ENCODE measurements at places on chromosomes 13 and 19. TPM values are rescaled to one million over a fixed set of nuclear protein-coding genes. Genes with fewer than 3 reads are reported as not detected.

DNA sequence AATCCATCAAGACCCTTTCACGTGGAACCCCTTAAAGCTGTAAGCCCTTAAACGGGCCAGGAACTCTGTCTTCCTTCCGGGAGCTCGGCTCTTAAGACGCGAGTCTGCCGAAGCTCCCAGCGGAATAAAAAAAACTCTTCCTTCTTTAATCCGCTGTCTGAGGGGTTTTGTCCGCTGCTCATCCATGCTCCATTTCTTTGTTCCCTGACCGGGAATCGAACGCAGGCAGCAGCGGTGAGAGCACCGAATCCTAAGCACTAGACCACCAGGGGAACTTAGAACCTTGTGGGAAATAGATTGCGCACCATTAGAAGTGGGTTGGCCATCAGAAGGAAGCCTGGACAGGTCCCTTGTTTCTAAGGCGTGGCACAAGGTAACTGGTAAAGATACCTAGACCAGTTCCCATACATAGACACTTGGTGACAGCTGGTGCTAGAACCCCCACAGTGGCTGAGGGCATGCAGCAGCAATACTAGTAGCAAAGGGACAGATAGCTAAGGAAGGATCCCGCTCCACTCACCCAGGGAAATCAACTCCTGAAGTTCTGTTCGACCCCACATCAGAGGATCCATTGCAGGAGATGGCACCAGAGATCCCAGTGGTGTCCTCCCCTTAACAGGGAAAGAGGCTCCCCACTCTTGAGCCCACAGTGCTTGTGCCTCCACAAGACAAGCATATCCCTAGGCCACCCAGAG is 1.5 kb upstream of the RGCC start:
- no peaks in the 10 kb centered on the region for H3K36me3 ChIP-seq
- H3K4me1 ChIP-seq, result no peaks in the 10 kb centered on the region
- H3K27me3 ChIP-seq, result peaks cover 68% of the 10 kb centered on the region

GRCh38 chr13:27933580-27934328 is 14.0 kb downstream of the PDX1 start:
- no peak overlapping the region for H3K4me3 ChIP-seq
- no peak overlapping the region for H3K27ac ChIP-seq
- peaks cover 3% of the 10 kb centered on the region for H3K36me3 ChIP-seq
- no peaks in the 10 kb centered on the region for H3K4me1 ChIP-seq
- no peak for DNase-seq

DNA sequence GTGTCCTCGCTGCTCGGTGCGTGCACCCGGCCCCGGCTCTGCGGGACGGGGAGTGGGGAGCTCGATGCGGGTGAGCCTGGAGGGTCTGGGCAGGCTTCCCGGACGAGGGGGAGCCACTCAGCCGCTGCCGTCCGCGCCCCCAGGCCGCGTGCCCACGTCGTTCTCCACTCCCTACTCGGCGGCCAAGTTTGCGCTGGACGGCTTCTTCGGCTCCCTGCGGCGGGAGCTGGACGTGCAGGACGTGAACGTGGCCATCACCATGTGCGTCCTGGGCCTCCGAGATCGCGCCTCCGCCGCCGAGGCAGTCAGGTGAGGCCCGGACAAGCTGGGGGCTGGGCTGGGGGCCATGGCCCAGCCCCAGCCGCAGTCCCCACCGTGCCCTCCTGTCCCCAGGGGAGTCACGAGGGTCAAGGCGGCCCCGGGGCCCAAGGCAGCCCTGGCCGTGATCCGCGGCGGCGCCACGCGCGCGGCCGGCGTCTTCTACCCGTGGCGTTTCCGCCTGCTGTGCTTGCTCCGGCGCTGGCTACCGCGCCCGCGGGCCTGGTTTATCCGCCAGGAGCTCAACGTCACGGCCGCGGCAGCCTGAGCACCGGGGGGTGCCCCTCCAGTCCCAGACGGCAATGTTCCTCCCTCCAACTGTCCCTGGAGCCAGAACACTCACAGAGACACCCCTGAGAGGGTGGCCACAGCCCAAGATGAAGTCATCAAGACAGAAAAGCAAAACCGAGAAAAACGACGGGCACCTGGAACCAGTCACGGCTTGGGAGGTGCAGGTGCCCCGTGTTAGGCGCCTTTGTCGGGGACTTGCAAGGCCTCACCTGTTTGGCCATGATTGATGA is 2.5 kb upstream of the RPL36 start:
- peak overlapping the region; percentile 84 for H3K4me3 ChIP-seq
- DNase-seq, result no peak
- no peaks in the 10 kb centered on the region for H3K27me3 ChIP-seq
- H3K36me3 ChIP-seq, result peaks cover 6% of the 10 kb centered on the region
- H3K4me1 ChIP-seq, result peaks cover 5% of the 10 kb centered on the region

DNA sequence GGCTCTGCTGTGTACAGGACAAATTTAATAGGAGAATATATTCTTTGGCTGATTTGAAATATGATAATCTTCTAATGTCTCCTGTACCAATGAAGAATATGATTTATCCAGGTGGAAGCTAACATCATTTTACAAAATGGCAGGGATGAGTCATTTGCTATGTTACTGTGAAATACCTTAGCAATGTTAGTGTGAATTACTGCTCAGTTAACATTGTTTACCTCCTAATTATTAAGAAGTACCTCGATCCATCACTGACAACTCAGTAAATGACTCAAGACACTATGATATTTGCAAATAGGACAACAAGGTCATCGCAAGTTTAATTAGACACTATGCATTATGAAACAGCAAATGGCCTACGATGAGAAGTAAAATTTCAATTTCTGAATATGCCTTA is 309.1 kb upstream of the EDNRB start:
- no peak overlapping the region for H3K4me3 ChIP-seq
- no peak overlapping the region for H3K27ac ChIP-seq
- no peak for DNase-seq
- H3K36me3 ChIP-seq, result no peaks in the 10 kb centered on the region
- H3K4me1 ChIP-seq, result no peaks in the 10 kb centered on the region
- no peaks in the 10 kb centered on the region for H3K27me3 ChIP-seq

- H3K4me3 ChIP-seq, result no peak overlapping the region
- H3K27me3 ChIP-seq, result no peaks in the 10 kb centered on the region
- no peaks in the 10 kb centered on the region for H3K4me1 ChIP-seq
- H3K27ac ChIP-seq, result no peak overlapping the region
- no peak for DNase-seq
- H3K36me3 ChIP-seq, result no peaks in the 10 kb centered on the region
Measured at GRCh38 chr19:16739546-16739945, 19.9 kb downstream of the NWD1 start.

GRCh38 chr19:41595258-41595889 is 19.4 kb downstream of the CEACAM21 start:
- no peak overlapping the region for H3K27ac ChIP-seq
- H3K4me1 ChIP-seq, result no peaks in the 10 kb centered on the region
- no peaks in the 10 kb centered on the region for H3K36me3 ChIP-seq
- no peak for DNase-seq
- H3K27me3 ChIP-seq, result peaks cover 10% of the 10 kb centered on the region

DNA sequence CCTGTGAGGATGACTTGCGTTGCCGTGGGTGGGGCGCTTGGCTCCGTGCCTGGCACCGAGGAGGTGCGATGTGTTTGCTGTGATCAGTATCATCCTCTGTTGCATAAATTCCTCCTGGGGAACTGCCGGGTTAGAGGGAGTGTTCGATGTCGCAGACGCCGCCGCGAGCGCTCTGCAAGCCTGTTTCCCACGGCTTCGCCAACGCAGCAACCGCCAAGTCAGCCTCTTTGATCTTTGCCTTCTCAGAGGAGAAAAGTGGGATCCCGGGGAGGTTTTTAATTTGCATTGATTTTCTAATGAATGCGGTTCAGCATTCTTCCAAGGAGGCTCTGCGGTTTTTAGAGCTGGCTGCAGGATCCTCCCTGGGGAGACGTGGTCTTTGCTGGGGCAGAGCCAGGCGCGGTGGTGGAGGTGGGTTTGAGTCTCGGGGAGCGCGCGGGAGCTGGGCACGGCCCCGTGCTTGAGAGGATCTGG is 7.6 kb downstream of the GPR32 start:
- peaks cover 4% of the 10 kb centered on the region for H3K4me1 ChIP-seq
- no peaks in the 10 kb centered on the region for H3K36me3 ChIP-seq
- peaks cover 87% of the 10 kb centered on the region for H3K27me3 ChIP-seq
- no peak for DNase-seq
- H3K27ac ChIP-seq, result no peak overlapping the region

DNA sequence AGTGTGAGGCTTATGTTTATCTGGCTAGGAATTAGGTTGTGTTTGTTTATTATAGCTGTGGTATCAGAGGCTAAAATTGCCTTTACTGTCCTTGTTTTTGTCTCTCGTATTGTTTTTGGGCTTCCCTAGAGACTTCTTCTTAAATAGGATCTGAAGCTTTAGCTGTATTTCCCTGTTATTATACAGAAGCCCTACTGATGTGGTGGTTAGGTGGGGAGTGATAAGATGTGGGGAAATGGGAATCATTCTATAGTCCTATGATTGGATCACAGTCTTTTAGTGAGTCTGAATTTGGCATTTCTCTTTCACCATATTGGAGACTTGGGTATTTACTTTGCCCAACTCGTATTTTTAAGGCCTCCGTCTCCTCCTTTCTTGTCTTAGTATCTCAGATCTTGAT is 8.3 kb upstream of the KL start:
- H3K4me3 ChIP-seq, result no peak overlapping the region
- peaks cover under 1% of the 10 kb centered on the region for H3K27me3 ChIP-seq
- peaks cover 20% of the 10 kb centered on the region for H3K4me1 ChIP-seq
- H3K36me3 ChIP-seq, result no peaks in the 10 kb centered on the region
- H3K27ac ChIP-seq, result no peak overlapping the region

GRCh38 chr19:658059-658839 is 4.8 kb downstream of the RNF126 start:
- no peaks in the 10 kb centered on the region for H3K27me3 ChIP-seq
- no peak overlapping the region for H3K27ac ChIP-seq
- DNase-seq, result no peak
- H3K36me3 ChIP-seq, result no peaks in the 10 kb centered on the region
- peaks cover 17% of the 10 kb centered on the region for H3K4me1 ChIP-seq
- no peak overlapping the region for H3K4me3 ChIP-seq

DNA sequence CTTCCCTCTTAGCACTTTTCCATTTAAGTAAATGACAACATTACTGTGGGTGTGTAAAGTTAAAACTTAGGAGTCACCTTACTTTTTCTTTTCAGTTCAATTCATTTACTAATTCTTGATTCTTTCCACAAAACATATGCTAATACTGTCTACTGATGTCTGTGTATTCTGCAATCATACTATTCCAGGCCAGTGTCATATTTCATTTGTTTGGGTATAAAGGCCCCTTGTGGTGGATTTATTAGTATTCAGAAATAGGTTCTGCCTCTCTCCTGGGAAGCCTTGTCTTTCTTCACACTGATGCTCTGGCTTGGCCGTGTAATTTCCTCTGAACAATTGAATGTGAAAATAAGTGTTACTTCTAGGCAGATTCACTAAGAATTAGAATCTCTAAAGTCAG is 621.9 kb upstream of the SPRY2 start:
- H3K4me3 ChIP-seq, result no peak overlapping the region
- no peak overlapping the region for H3K27ac ChIP-seq
- DNase-seq, result no peak
- no peaks in the 10 kb centered on the region for H3K27me3 ChIP-seq
- no peaks in the 10 kb centered on the region for H3K4me1 ChIP-seq

GRCh38 chr13:94997126-94997525 is 284.8 kb upstream of the SOX21 start:
- no peaks in the 10 kb centered on the region for H3K4me1 ChIP-seq
- H3K36me3 ChIP-seq, result no peaks in the 10 kb centered on the region
- no peak overlapping the region for H3K27ac ChIP-seq
- peaks cover 10% of the 10 kb centered on the region for H3K27me3 ChIP-seq
- no peak for DNase-seq

GRCh38 chr19:12551060-12551832 is at the start of gene ZNF564:
Gene ZNF564, minus strand, starts transcription at chr19:12551482. Its CDS starts 150 bp downstream, at chr19:12551332.
- peak within 1 kb of the TSS; percentile 97 for H3K27ac ChIP-seq
- H3K4me3 ChIP-seq, result peak within 1 kb of the TSS; percentile 97
- DNase-seq, result peak; percentile 93
- peaks cover 4% of the 10 kb centered on the region for H3K27me3 ChIP-seq

DNA sequence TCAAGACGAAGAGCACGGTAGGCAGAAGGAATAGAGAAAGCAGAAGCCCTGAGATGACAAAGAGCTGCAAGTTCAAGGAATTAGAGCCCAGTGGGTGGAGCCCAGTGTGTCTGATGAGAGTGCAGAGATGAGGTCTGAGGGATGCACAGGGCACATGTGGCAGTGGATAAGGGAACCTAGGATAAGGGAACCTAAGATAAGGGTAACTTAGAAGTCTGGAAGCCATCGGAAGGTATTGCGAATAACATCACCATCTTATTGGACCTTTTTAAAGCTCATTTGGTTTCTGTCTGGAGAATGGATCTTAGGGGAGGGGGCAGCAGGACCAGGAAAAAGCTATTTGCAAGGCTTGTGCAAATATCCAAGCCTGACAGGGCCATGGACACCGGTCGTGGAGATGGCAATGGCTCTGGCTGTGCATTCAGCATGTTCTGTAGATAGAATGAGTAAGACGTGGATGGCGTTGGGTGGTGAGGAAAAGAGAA is 1.3 kb downstream of the FPR3 start:
- no peak overlapping the region for H3K27ac ChIP-seq
- H3K4me3 ChIP-seq, result no peak overlapping the region
- no peaks in the 10 kb centered on the region for H3K36me3 ChIP-seq
- no peaks in the 10 kb centered on the region for H3K27me3 ChIP-seq
- H3K4me1 ChIP-seq, result no peaks in the 10 kb centered on the region

- no peak for DNase-seq
- H3K4me3 ChIP-seq, result no peak overlapping the region
- no peaks in the 10 kb centered on the region for H3K4me1 ChIP-seq
- H3K27ac ChIP-seq, result no peak overlapping the region
- peaks cover 3% of the 10 kb centered on the region for H3K27me3 ChIP-seq
Measured at GRCh38 chr13:102141625-102142472, 260.0 kb downstream of the FGF14 start.

DNA sequence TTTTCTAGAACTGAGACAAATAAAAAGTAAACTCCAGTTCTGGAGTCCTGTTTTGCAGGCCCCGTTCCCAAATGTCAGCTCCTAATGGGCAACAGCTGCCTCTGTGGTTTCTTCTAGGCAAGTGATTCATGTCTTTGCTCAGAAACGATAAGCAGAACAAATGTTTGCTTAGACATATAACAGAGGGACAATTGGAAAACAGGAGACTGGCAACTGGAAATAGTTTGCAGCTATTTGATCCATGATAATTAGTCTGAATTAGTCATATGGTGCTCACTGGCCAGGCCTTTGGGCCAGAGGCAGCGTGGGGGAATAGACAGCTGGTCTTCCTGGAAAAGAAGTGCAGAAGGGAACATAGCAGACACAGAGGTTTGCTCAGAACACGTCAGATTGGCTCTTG is 29.2 kb upstream of the TSHZ3 start:
- H3K4me1 ChIP-seq, result peaks cover 11% of the 10 kb centered on the region
- no peak overlapping the region for H3K4me3 ChIP-seq
- H3K36me3 ChIP-seq, result no peaks in the 10 kb centered on the region
- peaks cover 14% of the 10 kb centered on the region for H3K27me3 ChIP-seq

The CYP4F22 gene
- not detected for total RNA-seq

The SYNGR4 gene
- not detected for total RNA-seq

The PHF11 gene
- total RNA-seq, result 18.9 TPM

The CYP2A7 gene
- total RNA-seq, result not detected

The NTN5 gene
- 0.86 TPM for total RNA-seq

The MCEMP1 gene
- not detected for total RNA-seq

The ZIM2 gene
- not detected for total RNA-seq

The FAM216B gene
- total RNA-seq, result not detected

The POSTN gene
- total RNA-seq, result 295 TPM
